ENCODE measurements at places on chromosomes 2 and 18. TPM values are rescaled to one million over a fixed set of nuclear protein-coding genes. Genes with fewer than 3 reads are reported as not detected.

Gene COL3A1
- total RNA-seq = 1,124 TPM

Gene TRIB2
- total RNA-seq = 90.9 TPM

Gene GALR1
- 0.07 TPM for total RNA-seq

GRCh38 chr2:65026154-65026553 lies 30.1 kb upstream of the CEP68 start:
- H3K4me3 ChIP-seq = no peak overlapping the region
- peaks cover 15% of the 10 kb centered on the region for H3K4me1 ChIP-seq
- no peak for DNase-seq

- H3K4me1 ChIP-seq = peaks cover 29% of the 10 kb centered on the region
- H3K27me3 ChIP-seq = no peaks in the 10 kb centered on the region
- DNase-seq = no peak
- H3K4me3 ChIP-seq = peak overlapping the region; percentile 36
Observed at GRCh38 chr2:168596881-168597655, 141.0 kb downstream of the CERS6 start.

Gene CMPK2
- 4.4 TPM for total RNA-seq

DNA sequence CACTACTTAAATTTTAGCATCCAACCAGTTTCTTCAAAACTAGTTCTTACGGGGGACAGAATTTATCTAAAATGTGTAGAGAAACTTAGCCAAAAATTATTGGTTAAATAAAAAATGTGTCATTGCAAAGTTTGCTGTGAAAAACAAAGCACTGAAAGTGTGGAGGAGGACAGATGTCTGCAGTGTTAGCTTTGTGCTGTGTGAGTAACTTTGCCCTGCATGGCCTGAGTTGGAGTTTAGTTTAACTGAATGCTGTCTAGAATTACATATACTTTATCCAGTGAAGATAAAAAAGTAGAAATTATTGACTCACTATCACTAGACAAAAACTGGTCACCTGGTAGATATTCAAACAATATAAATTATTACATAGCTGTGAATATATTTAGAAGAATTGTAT lies 1225.2 kb upstream of the CELF4 start:
- H3K4me1 ChIP-seq = no peaks in the 10 kb centered on the region
- H3K36me3 ChIP-seq = no peaks in the 10 kb centered on the region
- no peak for DNase-seq
- no peak overlapping the region for H3K27ac ChIP-seq

DNA sequence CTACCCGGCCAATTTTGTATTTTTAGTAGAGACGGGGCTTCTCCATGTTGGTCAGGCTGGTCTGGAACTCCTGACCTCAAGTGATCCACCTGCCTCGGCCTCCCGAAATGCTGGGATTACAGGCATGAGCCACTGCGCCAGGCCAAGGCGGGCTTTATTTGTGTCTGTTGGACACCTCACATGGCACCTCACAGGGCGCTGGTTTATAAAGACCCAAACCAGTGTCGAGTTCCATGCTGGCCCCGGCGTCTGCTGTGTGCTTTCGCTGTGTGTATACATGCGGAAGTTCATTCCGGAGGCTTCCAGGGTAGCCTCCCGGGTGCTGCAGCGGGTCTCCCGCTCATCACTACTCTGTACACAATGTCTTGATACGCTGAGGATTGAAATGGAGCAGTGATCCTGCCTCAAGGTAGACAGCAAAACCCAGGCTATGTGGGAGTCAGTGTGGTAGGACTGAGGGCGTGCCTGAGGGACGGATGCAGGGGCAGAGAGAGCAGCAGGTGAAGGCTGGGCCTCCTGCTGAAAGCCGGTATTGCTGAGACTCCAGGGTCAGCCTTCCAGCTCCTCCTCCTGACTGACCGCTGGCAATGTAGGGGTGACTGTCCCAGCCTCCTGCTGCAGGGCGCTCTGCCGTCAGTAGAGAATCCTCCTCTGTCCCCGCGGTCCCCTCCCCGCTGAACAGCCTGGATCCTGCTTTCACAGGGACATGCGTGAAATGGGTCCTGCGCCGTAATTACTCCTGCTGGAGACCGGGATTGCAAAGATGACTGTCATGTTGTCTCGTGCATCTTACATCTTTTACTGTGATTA lies 22.7 kb downstream of the LDLRAD4 start:
- H3K36me3 ChIP-seq = no peaks in the 10 kb centered on the region
- no peak overlapping the region for H3K27ac ChIP-seq
- no peak overlapping the region for H3K4me3 ChIP-seq
